Stimulated activated CD8-positive, alpha-beta memory T cell treated with anti-CD3 and anti-CD28 coated beads, Interleukin-7, amount 100 ng/mL, for 48 hours (primary cell): ENCODE measurements at places on chromosomes 4 and X.

DNA sequence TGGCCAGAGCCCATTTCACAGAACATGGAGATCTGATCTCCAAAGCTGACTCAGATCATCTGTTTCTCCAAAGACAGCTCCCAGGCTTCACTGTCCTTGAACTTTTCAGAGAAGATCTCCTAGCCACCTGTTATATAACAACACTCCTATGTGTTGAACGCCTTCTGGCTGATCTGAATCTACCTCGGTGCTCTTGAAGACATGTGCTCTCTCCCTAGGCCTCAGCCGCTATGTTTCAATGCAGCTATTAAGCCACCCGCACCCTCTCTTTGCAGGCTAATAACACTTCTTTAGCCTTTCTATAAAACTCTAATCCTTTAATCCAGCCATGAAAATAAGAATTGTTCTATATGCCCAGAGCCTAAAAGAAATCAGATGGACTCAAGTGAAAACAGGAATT is 34.9 kb downstream of the SEL1L3 start:
- no peak for DNase-seq

GRCh38 chrX:26032111-26032912 is 105.8 kb upstream of the MAGEB18 start:
- DNase-seq: no peak

DNA sequence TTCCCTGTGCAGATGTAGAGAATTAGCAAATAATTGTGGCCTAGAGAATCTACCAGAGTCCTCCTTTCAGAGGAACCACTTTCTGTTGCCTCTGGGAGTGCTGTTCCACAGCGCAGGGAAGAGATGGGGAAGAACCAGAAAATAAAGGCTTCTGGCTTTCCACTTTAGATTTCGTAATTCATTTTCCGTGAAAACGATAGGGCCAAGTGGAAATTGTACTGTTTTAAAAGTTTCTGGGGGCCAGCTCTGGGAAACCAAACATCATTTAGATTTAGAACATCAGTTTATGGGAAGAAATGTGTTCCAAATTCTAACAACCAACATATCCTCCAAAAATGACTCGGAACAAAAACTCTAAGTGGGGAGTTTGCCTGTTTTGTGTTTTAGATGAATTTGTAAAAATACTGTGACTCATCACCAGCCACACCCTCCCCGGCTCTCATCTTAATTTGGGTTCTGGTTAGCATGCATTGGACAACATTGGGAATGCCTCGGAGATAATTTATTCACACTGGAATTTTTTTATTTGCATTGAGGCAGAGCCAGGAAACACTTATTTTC is 65.2 kb upstream of the LNX1 start:
- DNase-seq: no peak

DNA sequence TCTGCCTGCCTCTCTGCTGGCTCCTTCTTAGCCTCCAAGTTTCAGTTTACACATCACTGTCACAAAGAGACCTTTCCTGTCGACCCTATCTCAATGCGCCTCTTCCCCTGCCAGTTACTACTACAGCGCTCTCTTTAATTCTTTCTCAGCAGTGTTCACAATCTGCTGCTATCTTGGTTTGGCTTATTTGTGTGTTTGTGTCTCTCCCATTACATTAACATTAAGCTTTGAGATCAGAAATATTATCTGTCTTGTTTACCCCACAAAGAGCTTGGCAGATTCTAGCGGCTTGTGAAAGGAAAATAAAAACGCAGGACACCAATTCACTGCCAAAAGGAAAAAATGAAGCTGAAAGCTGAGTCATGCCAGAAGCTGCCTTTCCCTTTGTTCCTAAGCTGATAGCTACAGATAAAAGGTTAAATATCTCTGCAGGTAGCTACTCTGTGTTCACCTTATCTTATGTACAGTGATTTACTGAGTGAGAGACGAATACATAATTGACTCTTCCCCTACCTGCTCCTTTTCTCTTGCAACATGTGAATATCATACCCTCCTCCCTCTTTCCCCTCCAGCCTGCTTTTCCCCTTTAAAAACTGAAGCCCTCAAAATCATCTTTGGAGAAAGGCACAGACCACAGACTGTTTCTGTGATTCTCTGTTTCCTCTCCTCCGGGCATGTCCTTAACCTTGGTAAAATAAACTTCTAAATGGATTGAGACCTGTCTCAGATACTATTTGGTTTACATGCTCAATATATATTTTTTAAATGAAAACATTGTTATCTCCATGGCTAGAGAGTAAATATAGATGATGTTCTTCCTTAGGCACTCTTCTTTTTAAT is 19.3 kb upstream of the SLC9A7 start:
- no peak for DNase-seq

- DNase-seq: no peak
These were observed 94.1 kb downstream of the NEUROG2 start for GRCh38 chr4:112421911-112422310.

DNA sequence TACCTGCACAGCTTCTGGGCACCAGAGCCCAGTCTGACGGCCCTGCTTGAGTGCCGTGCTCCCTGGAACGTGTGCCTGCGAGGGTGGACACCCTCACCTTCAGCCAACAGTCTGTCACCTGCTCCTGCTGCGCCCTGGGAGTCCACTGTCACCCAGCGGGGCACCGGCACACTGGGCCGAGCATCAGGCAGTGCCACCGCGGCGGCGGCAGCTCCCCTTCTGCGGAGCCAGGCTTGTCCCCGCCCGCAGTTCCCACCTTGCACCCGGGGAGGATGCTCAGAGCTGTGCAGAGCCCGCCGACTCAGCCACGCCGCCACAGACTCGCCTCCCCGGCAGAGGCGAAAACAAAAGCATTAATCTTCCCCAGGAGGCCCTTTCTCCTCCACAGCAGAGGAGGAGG is 86.8 kb downstream of the ABLIM2 start:
- DNase-seq: no peak

DNA sequence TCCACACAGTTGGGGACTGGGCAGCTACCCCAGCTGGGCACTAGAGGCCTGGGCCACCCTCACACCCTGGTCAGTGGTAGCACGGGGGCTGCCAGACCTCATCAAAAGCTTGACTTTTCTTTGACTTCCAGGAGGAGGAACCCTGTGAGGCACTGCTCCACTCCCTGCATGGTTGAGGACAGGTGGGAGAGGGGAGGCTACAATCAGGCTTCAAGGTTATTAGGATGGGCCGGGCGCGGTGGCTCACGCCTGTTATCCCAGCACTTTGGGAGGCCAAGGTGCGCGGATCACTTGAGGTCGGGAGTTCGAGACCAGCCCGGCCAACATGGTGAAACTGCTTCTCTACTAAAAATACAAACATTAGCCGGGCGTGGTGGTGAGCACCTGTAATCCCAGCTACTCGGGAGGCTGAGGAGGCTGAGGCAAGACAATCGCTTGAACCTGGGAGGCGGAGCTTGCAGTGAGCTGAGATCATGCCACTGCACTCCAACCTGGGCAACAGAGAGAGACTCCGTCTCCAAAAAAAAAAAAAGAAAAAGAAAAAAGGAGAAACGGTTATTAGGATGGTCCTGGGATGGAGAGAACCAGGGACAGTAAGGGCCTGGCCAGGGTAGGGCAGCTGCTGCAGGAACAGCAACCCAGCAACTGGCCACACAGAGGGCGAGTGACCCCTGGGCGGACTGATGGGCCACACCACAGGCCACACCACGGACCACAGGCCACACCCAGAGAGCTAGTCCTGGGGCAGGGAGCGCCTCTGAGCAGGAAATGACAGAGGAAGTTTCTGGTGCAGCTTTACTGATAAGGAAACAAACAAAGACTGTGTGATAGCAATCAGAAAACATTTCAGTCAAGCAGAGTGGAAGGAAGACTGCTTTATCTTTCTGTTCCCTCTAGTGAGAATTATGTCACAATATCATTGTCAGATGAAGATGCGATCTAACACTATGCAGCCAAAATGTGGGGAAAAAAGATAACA is 20.5 kb upstream of the OPN1LW start:
- peak; percentile 3 for DNase-seq

DNA sequence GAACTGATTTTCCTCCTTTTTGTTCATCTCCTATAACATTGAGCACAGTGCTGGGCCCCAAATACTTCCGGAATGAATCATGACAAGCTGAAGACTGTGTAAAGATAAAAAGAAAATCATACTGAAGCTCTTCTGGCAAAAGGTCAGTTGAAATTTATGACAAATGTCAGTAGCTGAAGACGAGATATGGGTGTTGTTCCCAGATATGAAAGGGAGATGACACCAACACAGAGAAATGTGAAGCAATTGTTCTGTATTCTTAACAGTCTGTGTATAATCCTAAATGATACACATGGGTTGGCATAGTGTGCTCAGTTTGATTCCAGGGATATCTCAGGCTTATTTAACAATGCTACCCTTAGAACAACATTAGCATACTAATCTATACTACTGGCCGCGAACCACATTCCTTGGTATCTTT is 170.5 kb upstream of the PITX2 start:
- no peak for DNase-seq

GRCh38 chr4:108173599-108174057 is 4.9 kb upstream of the LEF1 start:
- no peak for DNase-seq

DNA sequence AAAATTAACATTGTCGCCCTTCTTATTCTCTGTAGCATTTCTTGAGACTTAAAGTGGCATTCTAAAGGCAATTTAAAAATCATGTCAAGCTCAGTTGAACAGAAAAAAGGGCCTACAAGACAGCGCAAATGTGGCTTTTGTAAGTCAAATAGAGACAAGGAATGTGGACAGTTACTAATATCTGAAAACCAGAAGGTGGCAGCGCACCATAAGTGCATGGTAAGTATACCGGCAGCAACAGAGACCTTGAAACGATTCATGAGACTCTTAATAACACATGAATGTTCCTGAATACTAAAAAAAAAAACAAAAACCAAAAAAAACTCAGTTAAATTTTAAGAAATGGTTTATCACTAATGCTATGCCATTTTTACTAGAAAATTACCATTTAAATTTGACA is 82.4 kb upstream of the HPRT1 start:
- DNase-seq: no peak

- no peak for DNase-seq
These were observed 182.0 kb downstream of the RASL11B start for GRCh38 chr4:53043891-53044650.

DNA sequence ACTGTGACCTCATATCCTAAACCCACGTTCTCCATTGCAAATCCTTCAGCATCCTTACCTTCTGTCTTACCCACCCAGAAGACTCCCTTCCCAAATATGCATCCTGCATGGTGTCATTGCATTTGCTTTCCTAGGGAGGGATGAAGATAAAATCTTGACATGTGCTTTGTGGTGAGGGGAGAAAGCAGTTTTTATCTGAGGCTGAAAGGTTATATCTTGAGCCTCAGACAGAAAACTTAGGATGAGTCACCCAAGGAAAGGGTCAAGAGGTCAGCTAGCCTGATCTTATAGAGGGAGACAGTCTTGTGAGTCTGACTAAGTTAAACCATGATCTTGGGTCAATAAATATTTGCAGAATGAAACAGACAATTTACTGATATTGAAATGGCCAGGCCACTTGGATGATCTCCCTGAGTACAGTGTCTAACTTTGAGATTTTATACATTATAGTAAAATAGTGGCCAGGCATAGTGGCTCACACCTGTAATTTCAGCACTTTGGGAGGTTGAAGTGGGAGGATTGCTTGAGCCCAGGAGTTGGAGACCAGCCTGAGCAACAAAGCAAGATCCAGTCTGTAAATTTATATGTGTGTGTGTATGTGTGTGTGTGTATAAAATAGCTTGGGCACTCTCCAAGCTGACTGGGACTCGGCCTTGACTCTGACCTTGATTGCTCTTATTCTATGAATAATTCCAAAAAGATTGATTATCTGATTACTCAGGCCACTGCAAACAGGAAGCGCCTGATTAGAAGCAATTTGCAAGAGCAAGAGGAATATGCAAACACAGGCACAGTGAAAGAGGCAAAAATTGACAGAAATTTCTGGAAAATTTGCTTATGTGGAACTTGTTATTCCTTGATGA is 15.4 kb upstream of the FAM9C start:
- DNase-seq: no peak

- no peak for DNase-seq
These were observed 416.7 kb upstream of the TEX13C start for GRCh38 chrX:124902953-124903352.

DNA sequence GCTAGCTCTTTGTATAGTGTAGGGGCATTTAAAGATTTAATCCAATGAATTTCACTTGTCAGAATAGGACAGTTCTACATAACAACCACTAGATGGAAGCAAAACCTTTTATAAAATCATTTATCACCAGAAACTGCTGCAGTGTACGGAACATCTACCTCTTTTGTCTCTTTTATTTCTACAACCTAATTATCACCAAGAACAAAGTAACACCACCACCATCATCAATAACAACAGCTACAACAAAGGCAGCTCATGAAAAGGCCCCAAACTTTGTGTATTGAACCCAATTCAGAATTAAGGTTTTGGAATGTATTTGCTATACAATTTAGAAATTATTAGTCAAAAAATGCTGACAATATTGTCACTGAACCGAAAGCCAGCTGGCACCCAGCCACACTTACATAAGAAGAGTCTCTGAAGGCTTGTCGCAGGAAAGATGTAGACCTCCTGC is 260.9 kb upstream of the RPS6KA3 start:
- DNase-seq: no peak

DNA sequence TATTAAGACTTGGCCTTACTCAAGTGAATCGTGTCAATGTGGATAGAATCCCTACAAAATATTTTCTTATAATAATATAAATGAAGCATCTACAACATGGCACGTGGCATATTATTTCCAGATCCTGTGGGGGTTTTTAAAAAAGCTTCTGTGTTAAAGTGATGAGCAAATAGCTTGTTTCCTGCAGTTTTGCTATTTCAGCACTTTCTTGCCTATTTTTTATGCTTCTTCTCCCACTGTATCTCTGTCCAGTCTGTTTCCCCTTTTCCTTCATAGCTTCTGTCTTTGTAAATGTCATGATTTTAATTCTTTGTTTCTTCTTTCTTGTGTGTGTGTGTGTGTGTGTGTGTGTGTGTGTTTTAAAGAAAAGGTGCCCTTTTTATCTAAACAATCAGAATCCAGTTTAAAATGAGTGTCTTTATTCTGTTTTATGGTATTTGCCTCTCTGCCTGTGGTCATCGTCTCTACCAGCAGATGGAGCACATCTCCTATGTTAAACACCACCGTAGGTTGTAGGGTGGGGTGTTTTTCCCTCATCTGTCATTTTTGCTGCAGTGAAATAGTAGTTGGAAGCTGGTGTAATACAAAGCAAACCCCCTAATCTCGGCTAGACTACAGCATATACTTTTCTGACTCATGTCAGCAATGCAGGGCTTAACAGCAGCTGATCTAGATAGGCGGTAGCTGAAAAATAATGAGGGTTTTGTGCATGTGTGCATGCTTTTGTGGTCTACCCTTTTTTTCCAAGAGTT is 33.1 kb downstream of the FTHL17 start:
- no peak for DNase-seq

- DNase-seq: peak; percentile 43
These were observed 501 bp downstream of the ZNF518B start for GRCh38 chr4:10456595-10457254.

DNA sequence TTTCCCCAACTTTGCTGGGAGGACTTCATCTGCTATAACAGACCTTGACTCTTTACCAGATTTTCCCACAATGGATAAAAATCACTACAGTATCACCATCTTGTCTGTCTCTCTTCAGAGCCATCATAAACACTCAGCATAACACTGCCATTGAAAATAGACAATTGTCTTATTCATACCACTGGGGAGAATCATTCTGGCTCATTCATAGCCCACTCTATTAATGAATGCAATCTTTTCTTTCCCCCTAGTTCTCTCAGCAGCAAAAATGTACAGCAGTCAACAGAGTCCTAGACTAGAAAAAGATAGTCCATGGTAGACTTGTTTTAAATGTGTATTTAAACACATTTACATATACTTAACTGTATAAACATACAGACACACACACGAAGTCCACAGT is 19.2 kb downstream of the SLC9A7 start:
- DNase-seq: no peak
